Right renal cortex interstitium (tissue), 3 donors: ENCODE measurements at places on chromosomes 13 and 19. TPM values are rescaled to one million over a fixed set of nuclear protein-coding genes. Genes with fewer than 3 reads are reported as not detected.

Gene CBARP
- polyA plus RNA-seq: 1.8 TPM

Gene TUBB4A
- 27.8 TPM for polyA plus RNA-seq

Gene CNN2
- polyA plus RNA-seq: 151 TPM

Gene CBY2
- 0.91 TPM for polyA plus RNA-seq

Gene TMEM150B
- polyA plus RNA-seq: 1.6 TPM

Gene CACNG7
- polyA plus RNA-seq: 0.89 TPM

Gene ESD
- 269 TPM for polyA plus RNA-seq

Gene PLIN5
- polyA plus RNA-seq: 2.3 TPM

Gene FOSB
- polyA plus RNA-seq: 22.1 TPM

Gene CGB2
- not detected for polyA plus RNA-seq

Gene GRIN2D
- 0.46 TPM for polyA plus RNA-seq

Gene PCID2
- polyA plus RNA-seq: 60.5 TPM

Gene GJB2
- 4.0 TPM for polyA plus RNA-seq

Gene NCAN
- polyA plus RNA-seq: 0.03 TPM

Gene MYH14
- polyA plus RNA-seq: 19.0 TPM

Gene AXL
- polyA plus RNA-seq: 28.6 TPM

Gene LRRC25
- polyA plus RNA-seq: 0.85 TPM

Gene PEX11G
- 4.7 TPM for polyA plus RNA-seq

Gene MAP2K7
- 27.5 TPM for polyA plus RNA-seq

Gene JOSD2
- 8.8 TPM for polyA plus RNA-seq

Gene PSG2
- not detected for polyA plus RNA-seq

Gene ZAR1L
- polyA plus RNA-seq: not detected
